AG10803 (cell line): ENCODE measurements at places on chromosomes 2 and 18.
A peak's percentile ranks its signal among the peaks of the same experiment; 100 is the strongest.

DNA sequence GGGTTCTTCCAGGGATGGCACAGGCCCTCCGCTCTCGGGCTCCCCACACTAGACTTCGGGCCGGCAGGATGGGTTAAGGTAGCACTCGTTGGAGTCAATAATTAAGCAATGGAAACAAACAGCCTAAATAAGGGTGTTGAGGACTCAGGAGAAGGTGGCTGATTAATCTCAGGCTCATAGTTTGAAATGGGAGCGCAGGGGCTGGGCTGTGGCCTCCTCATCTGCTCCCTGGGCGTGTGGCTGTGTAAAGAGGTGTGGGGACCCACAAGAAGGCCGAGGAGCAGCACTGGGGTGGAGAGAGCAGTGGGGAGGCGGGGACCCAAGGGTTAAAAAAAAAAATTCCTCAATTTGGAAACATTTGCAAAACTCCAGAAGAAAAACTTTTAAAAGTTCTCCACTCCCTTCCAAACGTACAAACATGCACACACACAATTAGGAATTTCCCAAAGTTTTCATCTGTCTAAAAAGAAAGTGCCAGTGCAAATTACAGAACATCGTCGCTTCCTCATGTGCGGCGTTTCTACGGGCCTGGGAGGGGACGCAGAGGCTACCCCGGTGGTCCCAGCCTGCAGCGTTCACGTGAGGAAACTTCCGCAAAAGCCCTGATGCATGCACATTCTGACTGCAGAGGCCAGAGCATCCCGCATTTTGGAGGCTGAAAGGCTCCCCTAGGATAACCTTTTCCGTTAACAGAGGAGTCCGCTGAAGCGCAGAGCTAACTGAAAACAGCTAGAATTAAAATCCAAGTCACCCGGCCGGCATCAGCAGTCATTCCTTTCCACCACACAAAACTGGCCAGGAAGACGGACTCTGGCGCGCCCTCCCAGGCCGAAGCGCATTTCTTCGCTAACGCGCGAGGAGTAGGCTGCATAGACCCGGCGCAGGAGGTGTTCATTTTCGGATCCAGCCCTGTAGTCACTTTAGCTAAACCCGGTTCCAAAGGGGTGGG lies 1.0 kb upstream of the TUBB6 start:
- peak; percentile 79 for DNase-seq

- no peak for DNase-seq
Observed at GRCh38 chr2:2569306-2569705, 238.2 kb upstream of the MYT1L start.

DNA sequence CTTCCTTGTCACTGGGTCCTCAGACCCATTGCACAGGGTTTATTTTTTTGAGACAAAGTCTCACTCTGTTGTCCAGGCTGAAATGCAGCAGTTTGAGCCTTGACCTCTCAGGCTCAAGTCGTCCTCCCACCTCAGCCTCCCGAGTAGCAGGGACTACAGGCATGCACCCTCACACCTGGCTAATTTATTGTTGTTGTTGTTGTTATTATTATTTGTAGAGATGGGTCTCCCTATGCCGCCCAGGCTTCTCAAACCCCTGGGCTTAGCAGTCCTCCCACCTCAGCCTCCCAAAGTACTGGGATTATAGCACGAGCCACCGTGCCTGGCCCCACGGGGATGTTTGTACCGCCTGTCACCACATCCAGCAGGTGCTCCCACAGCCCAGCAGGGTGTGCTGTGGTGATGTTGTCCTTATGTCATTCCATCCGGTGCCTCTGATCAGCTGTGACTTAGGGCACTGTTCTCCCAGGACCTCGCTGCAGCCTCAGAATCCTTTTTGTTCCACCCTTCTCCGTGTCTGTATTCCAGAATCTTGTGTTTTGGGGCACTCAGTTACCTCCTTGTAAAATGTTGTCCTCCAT lies 182.3 kb downstream of the INO80D start:
- no peak for DNase-seq

GRCh38 chr2:2501454-2502200 lies 170.6 kb upstream of the MYT1L start:
- no peak for DNase-seq
